ENCODE measurements at places on chromosomes 7 and 10. TPM values are rescaled to one million over a fixed set of nuclear protein-coding genes. Genes with fewer than 3 reads are reported as not detected.
A peak's percentile ranks its signal among the peaks of the same experiment; 100 is the strongest.

RALA gene
- 26.6 TPM for total RNA-seq

IGF2BP3 gene
- total RNA-seq = 1.5 TPM

LIPK gene
- not detected for total RNA-seq

TBX20 gene
- not detected for total RNA-seq

C7orf33 gene
- not detected for total RNA-seq

- no peak overlapping the region for H3K27ac ChIP-seq
- H3K27me3 ChIP-seq = peaks cover 30% of the 10 kb centered on the region
- no peak overlapping the region for H3K4me3 ChIP-seq
- H3K4me1 ChIP-seq = peaks cover 13% of the 10 kb centered on the region
Observed at GRCh38 chr10:23342213-23342884, 2.2 kb downstream of the C10orf67 start.

GRCh38 chr10:11115337-11115736, 97.7 kb downstream of the CELF2 start:
- H3K27ac ChIP-seq = no peak overlapping the region
- H3K4me3 ChIP-seq = no peak overlapping the region
- H3K27me3 ChIP-seq = no peaks in the 10 kb centered on the region
- no peaks in the 10 kb centered on the region for H3K36me3 ChIP-seq
- H3K4me1 ChIP-seq = no peaks in the 10 kb centered on the region
- DNase-seq = no peak

GRCh38 chr7:115329006-115329405, 407.1 kb downstream of the MDFIC start:
- no peak overlapping the region for H3K27ac ChIP-seq
- no peak overlapping the region for H3K4me3 ChIP-seq
- DNase-seq = no peak
- H3K36me3 ChIP-seq = no peaks in the 10 kb centered on the region
- no peaks in the 10 kb centered on the region for H3K4me1 ChIP-seq

- no peaks in the 10 kb centered on the region for H3K4me1 ChIP-seq
- H3K36me3 ChIP-seq = no peaks in the 10 kb centered on the region
- H3K27ac ChIP-seq = no peak overlapping the region
- no peaks in the 10 kb centered on the region for H3K27me3 ChIP-seq
Observed at GRCh38 chr7:25752967-25753791, 398.8 kb upstream of the NFE2L3 start.

DNA sequence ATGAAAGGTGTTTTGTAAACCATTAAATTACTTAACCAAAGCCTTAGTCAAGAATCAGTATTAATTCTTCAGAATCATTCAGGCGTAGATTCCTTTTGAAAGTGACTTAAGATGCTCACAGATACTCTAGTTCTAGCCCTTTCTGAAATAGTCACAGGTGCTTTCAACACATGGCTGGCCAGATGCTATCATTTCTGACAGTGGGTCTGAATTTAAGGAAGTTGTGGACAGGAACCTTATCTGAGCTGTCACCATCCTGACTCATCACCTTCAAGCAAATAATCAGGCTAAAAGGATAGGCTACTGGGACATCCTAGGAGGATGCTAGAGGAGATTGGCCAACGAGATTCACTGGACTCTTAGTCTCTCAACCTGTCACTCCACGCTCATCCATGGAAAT, 501.5 kb downstream of the LRMDA start:
- H3K27me3 ChIP-seq = no peaks in the 10 kb centered on the region
- H3K36me3 ChIP-seq = no peaks in the 10 kb centered on the region
- peaks cover 12% of the 10 kb centered on the region for H3K4me1 ChIP-seq
- no peak overlapping the region for H3K4me3 ChIP-seq
- no peak for DNase-seq
- no peak overlapping the region for H3K27ac ChIP-seq

DNA sequence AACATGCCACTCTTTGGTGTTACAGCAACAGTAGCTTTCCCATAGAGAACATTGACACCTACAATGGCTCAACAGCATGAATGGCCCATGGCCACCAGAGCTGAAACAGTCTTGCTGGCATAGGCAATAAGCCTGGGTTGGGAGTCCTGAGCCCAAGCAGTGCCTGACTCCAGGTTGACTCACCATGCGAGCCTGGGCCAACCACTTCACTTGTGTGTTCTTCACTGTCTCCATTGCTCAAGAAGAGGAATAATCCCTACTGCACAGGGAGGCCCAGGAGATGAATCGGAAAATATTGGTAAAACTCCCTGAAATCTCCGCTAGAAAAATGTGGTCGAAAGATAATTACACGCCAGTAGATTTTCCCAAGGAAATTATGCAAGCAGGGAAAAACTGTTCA, 89.2 kb upstream of the INHBA start:
- no peak for DNase-seq
- no peak overlapping the region for H3K4me3 ChIP-seq
- H3K27ac ChIP-seq = no peak overlapping the region
- H3K4me1 ChIP-seq = no peaks in the 10 kb centered on the region
- no peaks in the 10 kb centered on the region for H3K27me3 ChIP-seq

- H3K36me3 ChIP-seq = no peaks in the 10 kb centered on the region
- H3K4me1 ChIP-seq = no peaks in the 10 kb centered on the region
- no peak overlapping the region for H3K4me3 ChIP-seq
- no peak overlapping the region for H3K27ac ChIP-seq
Observed at GRCh38 chr10:5147981-5148677, 36.8 kb downstream of the AKR1C8 start.

GRCh38 chr10:60276232-60276631, 113.4 kb downstream of the ANK3 start:
- no peak overlapping the region for H3K27ac ChIP-seq
- H3K36me3 ChIP-seq = no peaks in the 10 kb centered on the region
- no peak overlapping the region for H3K4me3 ChIP-seq
- H3K4me1 ChIP-seq = peaks cover 3% of the 10 kb centered on the region
- no peak for DNase-seq

DNA sequence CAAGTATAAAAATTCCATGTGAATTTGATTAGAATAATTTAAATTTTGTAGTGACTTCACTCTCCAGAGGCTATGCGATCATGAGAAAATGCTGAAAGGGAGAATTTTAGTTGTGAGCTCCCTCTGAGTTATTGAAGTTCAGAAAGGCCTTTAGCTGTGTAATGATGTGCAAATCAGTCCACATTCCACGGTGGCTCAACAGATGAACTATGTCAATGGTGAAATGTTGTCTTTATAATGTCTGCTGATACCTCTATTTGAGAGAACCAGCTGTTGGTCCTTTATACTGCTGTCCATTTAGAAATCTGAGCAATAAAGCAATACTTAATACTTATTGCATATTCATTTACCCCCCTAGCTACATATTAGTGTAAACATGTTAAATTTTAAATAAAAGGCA, 7.1 kb upstream of the ITGB8 start:
- DNase-seq = no peak
- no peaks in the 10 kb centered on the region for H3K36me3 ChIP-seq
- H3K27me3 ChIP-seq = no peaks in the 10 kb centered on the region
- H3K4me1 ChIP-seq = no peaks in the 10 kb centered on the region
- no peak overlapping the region for H3K27ac ChIP-seq

GRCh38 chr10:131422731-131423130, 111.2 kb upstream of the TCERG1L start:
- DNase-seq = peak; percentile 69
- no peaks in the 10 kb centered on the region for H3K4me1 ChIP-seq
- H3K36me3 ChIP-seq = no peaks in the 10 kb centered on the region
- no peak overlapping the region for H3K27ac ChIP-seq
- H3K4me3 ChIP-seq = no peak overlapping the region
- H3K27me3 ChIP-seq = no peaks in the 10 kb centered on the region

DNA sequence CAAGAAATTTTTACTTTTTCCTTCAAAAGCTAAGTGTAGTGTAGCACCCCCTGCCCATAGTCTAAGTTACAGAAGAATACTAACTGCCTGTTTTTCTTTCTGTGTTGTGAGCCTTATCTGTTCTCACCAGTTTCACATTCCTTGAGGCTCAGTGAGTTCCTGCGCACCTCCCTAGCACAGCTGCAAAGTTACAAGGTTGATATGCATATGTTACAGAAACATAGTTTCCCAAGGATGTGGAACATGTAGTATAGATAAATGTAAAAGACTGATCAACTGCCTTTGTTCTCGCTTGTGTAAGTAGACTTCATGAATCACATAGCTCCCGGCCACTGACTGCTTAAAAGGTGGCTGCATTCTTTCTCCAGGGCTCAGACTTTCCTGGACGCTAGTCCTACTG, 6.7 kb upstream of the ZNF33B start:
- no peak overlapping the region for H3K4me3 ChIP-seq
- DNase-seq = no peak
- no peaks in the 10 kb centered on the region for H3K4me1 ChIP-seq
- no peaks in the 10 kb centered on the region for H3K27me3 ChIP-seq
- H3K36me3 ChIP-seq = no peaks in the 10 kb centered on the region

Data from spleen (tissue), 13 donors.